Ascending aorta (tissue), 2 donors: ENCODE measurements at places on chromosomes 7 and 10.

GRCh38 chr7:37604078-37604477 is 79.5 kb upstream of the GPR141 start:
- DNase-seq: no peak

GRCh38 chr7:47914717-47915615 is 33.3 kb downstream of the PKD1L1 start:
- DNase-seq: no peak

- no peak for DNase-seq
These were observed 1.3 kb downstream of the ZNF775 start for GRCh38 chr7:150380463-150380862.

- no peak for DNase-seq
These were observed 51.8 kb downstream of the TCF7L2 start for GRCh38 chr10:113001599-113002448.

DNA sequence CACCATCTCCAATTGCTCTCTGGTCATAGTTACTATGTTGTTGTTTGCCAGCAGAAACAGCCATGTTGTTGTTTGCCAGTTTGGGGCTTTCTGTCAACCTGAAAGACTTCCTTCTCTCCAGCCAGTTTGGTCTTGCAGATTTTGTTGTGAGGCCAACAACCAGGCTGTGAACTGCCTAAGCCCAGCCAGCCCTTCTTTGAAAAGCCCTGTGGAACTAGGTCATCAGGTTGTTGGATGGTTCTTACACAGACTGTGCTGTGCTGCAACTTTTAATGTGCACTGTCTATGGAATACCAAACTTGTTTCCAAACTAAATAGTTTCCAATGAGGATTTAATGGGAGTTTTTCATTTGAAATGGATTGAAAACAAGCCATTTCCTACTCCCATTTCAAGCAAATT is 592.7 kb upstream of the GALNT17 start:
- no peak for DNase-seq

- no peak for DNase-seq
These were observed 240.0 kb upstream of the IMMP2L start for GRCh38 chr7:111802194-111802772.

DNA sequence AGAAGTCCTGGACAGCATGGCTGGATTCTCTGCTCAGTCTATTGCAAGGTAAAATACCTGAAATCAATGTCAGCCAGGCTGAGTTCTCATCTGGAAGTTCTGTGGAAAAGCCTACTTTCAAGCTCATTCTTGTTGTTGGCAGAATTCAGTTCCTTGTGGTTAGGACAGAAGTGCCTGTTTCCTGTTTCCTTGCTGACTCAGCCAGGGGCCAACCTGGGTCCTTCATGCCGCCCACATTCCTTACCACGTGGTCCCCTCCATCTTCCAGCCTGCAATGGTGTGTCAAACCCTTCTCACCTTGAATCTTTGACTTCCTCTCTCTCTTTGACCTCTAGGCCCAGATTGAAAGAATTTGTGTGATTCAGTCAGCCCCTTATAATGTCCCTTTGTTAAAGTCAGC is 197.1 kb upstream of the STK17A start:
- no peak for DNase-seq

DNA sequence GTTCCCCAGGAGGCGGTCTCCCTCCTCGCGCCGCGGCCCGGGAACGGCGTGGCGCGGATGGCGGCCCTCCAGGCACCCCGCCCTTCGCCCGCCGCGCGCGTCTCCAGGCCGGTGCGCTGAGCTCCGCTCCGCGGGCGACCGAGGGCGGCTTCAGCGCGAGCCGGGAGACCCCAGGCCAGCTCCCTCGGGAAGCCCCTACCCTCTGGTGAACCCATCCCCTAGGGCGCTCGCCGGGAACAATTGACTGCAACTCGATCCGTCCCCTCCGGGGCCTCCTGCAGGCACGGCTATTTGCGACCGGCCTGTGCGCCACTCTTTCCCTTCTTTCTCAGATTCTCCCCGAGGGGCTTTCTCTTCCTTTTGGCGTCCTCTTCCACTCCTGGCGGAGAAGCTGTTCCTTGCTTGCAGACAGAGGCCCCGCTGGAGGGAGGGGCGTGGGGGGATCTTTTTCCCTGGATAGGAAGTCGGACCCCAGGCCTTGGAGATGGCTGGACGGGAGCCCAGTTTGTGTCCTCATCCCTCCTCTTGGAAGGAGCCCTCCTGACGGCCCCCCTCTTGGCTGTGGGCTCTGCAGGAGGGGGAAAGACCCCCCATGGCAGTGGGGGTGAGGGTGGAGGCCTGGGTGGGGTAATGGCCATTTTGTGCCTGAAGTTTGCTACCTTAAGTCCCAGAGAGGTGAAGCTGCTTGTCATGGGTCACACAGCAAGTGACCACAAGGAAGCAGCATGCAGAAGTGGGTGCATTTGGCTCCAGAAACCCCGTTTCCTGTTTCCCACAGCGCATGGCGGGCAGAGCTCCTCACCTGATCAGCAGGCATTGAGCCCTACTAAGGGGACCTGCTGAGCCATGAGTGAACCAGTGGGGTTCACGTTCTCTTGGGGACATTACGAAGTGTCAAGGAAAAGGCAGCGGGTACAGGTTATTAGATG is 171.2 kb upstream of the TNRC18 start:
- no peak for DNase-seq

DNA sequence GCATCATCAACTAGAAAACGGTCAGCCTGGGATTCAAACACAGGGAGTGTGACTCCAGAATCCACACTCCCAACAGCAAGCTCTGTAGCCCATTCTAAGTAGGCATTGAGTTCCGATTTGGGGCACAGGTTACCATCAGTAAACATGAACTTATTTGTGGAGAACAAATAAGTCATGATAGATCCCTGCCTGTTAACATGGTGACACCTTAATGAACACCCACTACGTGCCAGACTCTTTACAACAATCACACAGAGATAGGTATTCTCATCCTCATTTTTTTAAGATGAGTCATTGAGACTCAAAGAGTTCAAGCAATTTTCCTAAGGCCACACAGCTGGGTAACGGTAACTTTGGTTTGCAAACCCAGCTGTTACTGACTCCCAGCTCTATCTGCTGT is 91.5 kb downstream of the LYZL2 start:
- no peak for DNase-seq
